ENCODE measurements at places on chromosomes 13 and 19.

DNA sequence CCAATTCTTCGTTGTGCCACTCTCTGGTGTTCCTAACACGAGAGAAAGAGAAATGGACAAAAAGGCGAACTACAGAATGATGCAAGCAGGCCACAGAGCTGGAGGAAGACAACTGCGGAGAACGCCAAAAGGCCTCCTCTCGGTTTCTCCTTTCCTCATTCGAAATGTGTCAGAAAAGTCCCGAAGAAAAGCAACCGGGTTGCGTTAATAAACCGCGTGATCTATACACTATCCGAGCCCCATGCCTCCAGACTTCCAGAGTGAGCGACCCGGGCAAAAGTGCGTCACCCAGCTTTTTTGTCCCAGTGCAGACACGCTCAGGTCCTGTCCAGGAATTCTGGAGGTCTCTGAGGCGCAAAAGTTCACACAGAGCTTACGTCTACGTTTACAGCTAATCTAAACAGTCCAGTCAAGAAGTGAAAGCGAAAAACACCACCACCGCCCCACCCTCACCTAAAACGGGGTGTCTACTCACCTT lies 413 bp downstream of the N4BP2L2 start:
- no peak for DNase-seq

GRCh38 chr19:36258028-36258875 lies 43.3 kb downstream of the ZNF146 start:
- DNase-seq = no peak

DNA sequence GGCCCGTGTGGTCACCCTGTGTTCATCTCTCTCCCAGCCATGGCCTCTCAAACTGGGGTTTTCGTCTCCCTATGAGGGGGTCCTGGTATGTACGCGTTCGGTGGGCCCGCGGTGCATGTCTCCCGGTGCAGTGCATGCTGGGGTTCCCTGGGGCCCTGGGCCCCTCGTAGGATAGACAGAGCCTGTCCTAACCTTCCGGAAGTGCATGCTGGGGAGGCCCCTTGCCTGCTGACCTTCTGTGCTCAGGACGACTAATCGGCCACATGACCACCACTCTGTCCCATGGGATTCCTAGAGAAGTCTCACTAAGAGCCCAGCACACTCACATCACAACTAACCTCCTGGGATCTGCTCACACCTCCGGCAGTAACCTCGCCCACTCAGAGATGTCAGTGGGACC lies 4.9 kb upstream of the USE1 start:
- no peak for DNase-seq

DNA sequence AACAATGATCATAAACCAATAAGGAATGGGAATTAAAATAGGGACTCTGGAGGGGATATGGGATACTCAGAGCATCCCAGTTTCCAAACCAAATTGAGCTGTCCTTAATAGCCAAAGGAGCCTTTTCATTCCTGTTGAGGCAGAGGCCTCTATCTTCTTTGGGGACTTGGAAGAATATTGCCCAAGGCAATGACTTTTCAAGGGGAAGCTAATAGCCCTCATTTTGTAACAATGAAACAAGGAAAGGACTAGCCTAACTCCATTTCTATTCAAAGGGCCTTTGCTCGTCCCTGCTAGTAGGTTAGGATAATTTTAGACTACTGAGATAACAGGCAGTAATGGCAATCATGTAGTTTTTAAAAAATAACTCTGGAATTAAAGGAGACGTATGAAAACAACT lies 789.8 kb upstream of the SLITRK5 start:
- DNase-seq = no peak

GRCh38 chr19:1862068-1862423 lies 1.3 kb downstream of the KLF16 start:
- DNase-seq = no peak

- no peak for DNase-seq
These were observed 406.2 kb downstream of the KLF5 start for GRCh38 chr13:73464758-73465616.

DNA sequence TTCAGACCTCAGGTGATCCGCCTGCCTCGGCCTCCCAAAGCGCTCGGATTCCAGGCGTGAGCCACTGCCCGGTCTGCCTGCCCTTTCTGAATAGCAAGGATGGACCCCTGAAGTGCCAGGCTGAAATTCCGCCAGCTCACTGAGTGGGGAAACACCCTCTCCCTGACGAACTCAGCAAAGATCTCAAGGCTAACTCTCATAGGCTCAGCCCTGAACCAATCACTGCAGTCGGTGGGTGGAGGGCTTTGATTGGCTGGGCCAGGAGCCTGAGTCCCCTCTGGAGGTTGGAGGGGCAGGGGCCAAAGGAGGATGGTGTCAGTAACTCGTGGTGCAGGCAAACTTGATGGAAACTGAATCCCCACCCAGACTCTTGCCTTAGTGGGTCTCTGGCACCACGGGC lies 11.2 kb upstream of the COMP start:
- DNase-seq = no peak

DNA sequence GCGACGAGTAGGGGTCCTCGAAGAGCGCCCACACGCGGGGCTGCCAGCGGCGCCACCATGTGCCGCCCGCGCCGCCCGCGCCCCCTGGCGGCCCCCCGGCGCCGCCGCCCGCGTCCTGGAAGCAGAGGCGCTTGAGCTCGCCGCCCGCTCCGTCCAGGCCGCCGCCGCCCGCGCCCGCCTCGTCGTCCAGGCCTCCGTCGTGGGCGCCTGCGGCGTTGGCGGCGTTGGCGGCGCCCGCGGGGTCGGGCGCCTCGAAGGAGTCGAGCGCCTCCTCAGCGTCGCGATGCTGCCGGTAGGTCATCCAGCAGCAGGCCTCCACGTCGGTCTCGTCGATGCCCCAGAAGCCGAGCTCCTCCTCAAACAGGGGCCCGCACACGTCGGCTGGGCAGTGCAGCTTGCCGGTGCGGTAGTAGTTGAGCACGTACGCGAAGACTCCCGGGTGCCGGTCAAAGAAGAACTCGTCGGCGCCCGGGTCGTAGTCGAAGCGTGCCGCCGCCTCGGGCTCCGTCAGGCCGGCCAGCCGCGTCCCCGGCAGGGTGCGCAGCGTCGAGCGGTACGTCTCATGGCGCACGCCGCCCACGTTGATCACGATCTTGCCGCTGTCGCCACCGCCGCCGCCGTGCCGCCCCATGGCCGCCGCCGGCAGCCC lies 829 bp downstream of the KCNC3 start:
- DNase-seq = no peak

GRCh38 chr19:15456871-15457700 lies 7.3 kb downstream of the RASAL3 start:
- DNase-seq = no peak

DNA sequence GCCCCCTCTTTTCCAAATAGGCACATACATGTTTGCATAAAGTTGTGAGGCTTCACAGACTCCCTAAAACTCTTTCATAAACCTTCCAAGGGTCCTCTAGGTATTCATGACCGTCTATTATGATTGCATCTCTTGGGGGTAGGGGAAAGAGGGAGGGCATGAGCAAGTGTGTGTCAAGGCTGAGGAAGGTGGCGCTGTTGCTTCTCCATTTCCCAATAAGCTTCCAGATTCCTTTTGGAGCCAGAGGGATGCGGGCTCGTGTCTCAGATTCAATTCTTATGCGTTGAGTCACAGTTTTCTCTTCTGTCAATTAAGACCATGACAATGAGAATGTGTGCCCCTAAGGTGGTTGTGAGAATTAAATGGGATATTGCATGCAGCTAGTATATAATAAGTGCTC lies 51.0 kb upstream of the CYP2A7 start:
- DNase-seq = no peak

- DNase-seq = no peak
These were observed 346.4 kb downstream of the FGF9 start for GRCh38 chr13:22017226-22017625.

- DNase-seq = no peak
These were observed 22.2 kb upstream of the FXYD3 start for GRCh38 chr19:35093430-35093829.

GRCh38 chr13:113489549-113490495 lies 689 bp downstream of the DCUN1D2 start:
- no peak for DNase-seq

GRCh38 chr19:3534375-3535234 lies 4.4 kb upstream of the TEKTIP1 start:
- no peak for DNase-seq

- DNase-seq = no peak
These were observed 314.8 kb upstream of the TMTC4 start for GRCh38 chr13:100989392-100989791.

Measured in activated CD8-positive, alpha-beta memory T cell treated with anti-CD3 and anti-CD28 coated beads for 1 hour (primary cell).